NCI-H2171 treated with DMSO at 0.1 percent for 48 hours (cell line): ENCODE measurements at places on chromosomes 5 and 9.
A peak's percentile ranks its signal among the peaks of the same experiment; 100 is the strongest.

DNA sequence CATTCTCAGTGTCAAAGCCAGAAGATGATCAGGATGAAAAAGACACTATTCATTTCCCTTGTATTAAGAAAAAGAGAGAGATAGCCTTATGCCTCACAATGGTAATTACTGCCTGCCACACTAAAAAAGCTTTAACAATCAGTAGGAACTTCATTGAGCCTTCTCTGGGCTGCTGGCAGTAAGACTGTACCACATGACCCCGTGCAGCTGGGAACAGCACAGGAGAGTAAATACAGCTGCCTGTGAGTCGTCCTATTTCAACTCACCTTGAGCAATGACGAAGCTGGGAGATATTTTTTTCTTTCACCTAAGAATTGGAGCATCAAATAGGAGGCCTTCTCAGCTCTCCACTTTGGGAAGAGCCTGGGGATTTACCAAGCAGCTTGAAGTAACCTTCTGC lies 316.3 kb downstream of the GABRB2 start:
- DNase-seq = peak; percentile 70

GRCh38 chr9:9214066-9214465 lies 1398.7 kb downstream of the PTPRD start:
- DNase-seq = no peak

- peak; percentile 76 for DNase-seq
Measured at GRCh38 chr9:129884220-129885017, 49.2 kb downstream of the USP20 start.

- DNase-seq = peak; percentile 98
Measured at GRCh38 chr5:19837536-19838174, 150.3 kb downstream of the CDH18 start.

DNA sequence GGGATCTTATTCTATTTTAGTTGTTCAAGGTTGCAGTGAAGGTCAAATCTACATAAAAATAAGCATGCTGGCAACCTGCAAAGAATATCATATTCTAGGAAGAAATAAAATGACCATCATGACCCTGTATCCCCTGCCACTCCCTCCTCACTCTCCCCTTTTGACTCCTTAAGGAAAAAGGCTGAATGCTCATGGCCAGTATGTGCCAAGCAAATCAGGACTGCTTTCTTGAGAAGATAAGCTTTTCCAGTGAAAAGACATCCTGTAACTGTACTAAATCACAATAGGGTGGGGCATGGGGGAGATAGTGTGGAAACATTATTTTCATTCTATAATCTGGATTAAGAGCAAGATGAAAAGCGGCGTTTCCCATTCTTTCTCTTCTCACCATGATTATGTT lies 100.6 kb upstream of the LIFR start:
- no peak for DNase-seq

DNA sequence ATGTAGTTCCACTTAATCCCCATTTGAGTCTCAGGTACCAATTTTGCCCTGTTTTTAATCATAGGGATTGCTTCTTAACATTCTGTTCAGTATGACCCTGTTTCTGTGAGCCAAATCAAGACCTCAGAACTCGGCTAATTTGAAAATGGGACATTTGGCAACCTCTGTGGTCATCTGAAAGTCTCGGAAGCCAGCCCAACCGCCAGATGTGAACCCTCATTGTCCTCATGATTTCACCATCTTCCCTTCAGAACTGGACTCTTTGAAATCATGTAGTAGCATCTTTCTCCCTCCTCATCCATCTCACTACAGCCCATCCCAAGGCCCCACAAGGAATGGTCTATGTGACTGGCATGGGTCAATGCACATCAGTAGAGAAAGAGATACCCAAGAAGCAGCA lies 88.9 kb downstream of the S1PR3 start:
- DNase-seq = no peak

- no peak for DNase-seq
Measured at GRCh38 chr9:105473221-105473620, 25.4 kb downstream of the FSD1L start.

GRCh38 chr9:104082168-104082567 lies 11.9 kb upstream of the SMC2 start:
- DNase-seq = no peak

GRCh38 chr5:10333154-10334006 lies 20.1 kb upstream of the MARCHF6 start:
- DNase-seq = no peak

GRCh38 chr9:33414268-33414667 lies 11.9 kb upstream of the AQP7 start:
- DNase-seq = no peak
